ENCODE measurements at places on chromosomes 4 and X.

- no peak overlapping the region for H3K4me3 ChIP-seq
- no peaks in the 10 kb centered on the region for H3K36me3 ChIP-seq
- no peaks in the 10 kb centered on the region for H3K4me1 ChIP-seq
- no peak for DNase-seq
Measured at GRCh38 chr4:32991663-32992062, 2271.5 kb downstream of the PCDH7 start.

- H3K27ac ChIP-seq = no peak overlapping the region
- DNase-seq = no peak
- no peaks in the 10 kb centered on the region for H3K4me1 ChIP-seq
Measured at GRCh38 chrX:20432746-20433387, 166.2 kb upstream of the RPS6KA3 start.

GRCh38 chr4:40314951-40315350 is 20.2 kb upstream of the CHRNA9 start:
- H3K36me3 ChIP-seq = no peaks in the 10 kb centered on the region
- H3K4me1 ChIP-seq = no peaks in the 10 kb centered on the region
- H3K27ac ChIP-seq = no peak overlapping the region
- no peak overlapping the region for H3K4me3 ChIP-seq
- DNase-seq = no peak
- H3K27me3 ChIP-seq = no peaks in the 10 kb centered on the region

GRCh38 chr4:173448608-173449379 is 49.9 kb upstream of the SCRG1 start:
- no peak for DNase-seq
- H3K36me3 ChIP-seq = no peaks in the 10 kb centered on the region
- peaks cover 13% of the 10 kb centered on the region for H3K4me1 ChIP-seq
- H3K27ac ChIP-seq = no peak overlapping the region
- no peaks in the 10 kb centered on the region for H3K27me3 ChIP-seq

DNA sequence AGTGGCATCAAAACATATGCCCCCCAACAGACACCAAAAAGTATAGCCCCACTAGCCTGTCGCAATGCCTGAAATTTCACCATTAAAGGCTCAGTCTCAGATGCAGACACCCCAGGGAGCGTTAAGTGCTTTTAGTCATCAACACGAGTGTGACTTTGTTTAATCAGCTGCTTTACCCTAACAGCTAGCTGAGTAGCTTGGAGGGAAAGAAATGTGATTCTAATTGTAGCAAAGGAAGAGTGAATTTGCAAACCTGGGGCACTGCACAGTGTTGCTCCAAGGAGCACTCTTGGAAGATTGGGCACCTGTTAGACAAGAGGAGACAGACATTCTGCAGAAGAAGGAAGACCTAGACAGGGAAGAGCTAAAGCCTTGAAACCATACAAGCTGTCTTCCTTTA is 145.1 kb downstream of the BEND2 start:
- H3K4me3 ChIP-seq = no peak overlapping the region
- no peaks in the 10 kb centered on the region for H3K36me3 ChIP-seq
- H3K27me3 ChIP-seq = peaks cover 14% of the 10 kb centered on the region
- no peak for DNase-seq

DNA sequence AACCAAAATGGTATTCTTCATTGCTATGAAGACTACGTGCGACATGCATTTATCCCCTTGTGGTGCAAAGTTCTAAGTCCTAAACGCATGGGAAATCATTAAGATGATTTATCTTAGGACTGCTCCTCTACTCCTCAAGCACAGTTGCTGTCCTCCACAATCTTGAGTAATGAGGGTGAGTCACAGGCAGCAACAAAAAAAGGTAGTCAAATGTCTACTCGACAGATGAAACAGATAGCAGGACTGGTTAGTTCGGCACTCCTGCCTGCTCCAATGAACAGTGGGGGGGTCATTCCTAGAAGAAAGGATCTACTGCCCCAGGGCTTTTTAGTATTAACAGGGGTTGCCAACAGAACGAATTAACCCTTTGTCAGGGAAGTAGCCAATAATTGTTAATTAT is 233.7 kb upstream of the FGF13 start:
- no peak overlapping the region for H3K27ac ChIP-seq
- peaks cover 7% of the 10 kb centered on the region for H3K27me3 ChIP-seq
- H3K4me1 ChIP-seq = no peaks in the 10 kb centered on the region
- H3K36me3 ChIP-seq = no peaks in the 10 kb centered on the region

DNA sequence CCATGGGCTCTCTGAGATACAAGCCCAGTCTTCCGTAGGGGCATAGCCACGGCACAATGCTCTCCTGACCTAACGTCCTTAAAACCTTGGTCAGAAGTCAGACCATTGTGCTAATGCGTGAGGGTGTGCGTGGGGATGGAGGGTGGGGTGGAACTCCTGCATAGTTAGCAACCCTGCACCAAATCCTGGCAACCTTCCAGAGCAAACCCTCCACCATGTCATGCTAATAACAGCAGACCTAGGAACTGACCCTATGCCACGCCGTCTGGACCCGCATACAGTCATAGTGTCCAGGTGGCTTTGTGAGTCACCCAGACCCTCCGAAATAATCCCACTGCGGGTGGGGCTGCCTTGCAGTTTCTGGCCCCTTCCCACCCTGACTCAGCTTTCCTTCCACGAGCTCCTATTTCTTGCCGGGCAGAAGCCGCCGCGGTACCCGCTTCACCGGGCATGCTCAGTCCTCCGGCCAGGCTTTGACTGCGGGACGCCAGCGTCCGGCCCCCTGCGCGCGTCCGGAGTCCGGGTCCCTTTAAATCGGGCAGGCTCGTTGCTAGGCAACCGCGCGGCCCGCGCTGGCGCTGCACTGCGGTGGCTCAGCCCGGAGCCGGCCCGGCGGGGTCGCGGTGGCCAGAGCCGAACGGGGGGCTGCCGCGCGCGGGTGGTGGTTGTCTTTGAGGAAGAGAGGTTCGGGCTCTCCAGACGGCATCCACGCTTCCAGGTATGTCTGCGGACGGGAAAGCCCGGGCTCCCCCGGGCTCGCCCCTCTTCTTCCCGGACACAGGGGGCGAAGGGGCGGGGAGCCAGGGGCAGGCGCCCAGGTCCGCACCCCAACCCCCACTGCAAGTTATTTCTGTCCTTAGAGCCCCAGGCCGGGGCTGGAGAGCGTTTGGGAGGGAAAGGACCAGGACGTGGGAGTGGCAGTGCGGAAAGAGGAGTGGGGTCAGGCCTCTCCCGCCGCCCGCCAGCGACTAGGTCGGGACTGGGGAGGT is at the start of gene CCDC160:
Gene CCDC160 (plus strand): TSS at position 557 of the 989 bp plus-strand sequence. CDS start 7,619 bp downstream, outside the sequence.
- peaks cover 34% of the 10 kb centered on the region for H3K27me3 ChIP-seq
- H3K4me3 ChIP-seq = no peak within 1 kb of the TSS
- DNase-seq = peak; percentile 54
- no peaks in the 10 kb centered on the region for H3K36me3 ChIP-seq
- no peaks in the 10 kb centered on the region for H3K4me1 ChIP-seq
- no peak within 1 kb of the TSS for H3K27ac ChIP-seq

GRCh38 chrX:107704587-107704986 is 71.0 kb downstream of the TSC22D3 start:
- no peak for DNase-seq
- H3K4me1 ChIP-seq = no peaks in the 10 kb centered on the region
- H3K27me3 ChIP-seq = no peaks in the 10 kb centered on the region
- H3K36me3 ChIP-seq = no peaks in the 10 kb centered on the region
- no peak overlapping the region for H3K4me3 ChIP-seq
